ENCODE measurements at places on chromosomes 13 and 19. TPM values are rescaled to one million over a fixed set of nuclear protein-coding genes. Genes with fewer than 3 reads are reported as not detected.
A peak's percentile ranks its signal among the peaks of the same experiment; 100 is the strongest.

DNA sequence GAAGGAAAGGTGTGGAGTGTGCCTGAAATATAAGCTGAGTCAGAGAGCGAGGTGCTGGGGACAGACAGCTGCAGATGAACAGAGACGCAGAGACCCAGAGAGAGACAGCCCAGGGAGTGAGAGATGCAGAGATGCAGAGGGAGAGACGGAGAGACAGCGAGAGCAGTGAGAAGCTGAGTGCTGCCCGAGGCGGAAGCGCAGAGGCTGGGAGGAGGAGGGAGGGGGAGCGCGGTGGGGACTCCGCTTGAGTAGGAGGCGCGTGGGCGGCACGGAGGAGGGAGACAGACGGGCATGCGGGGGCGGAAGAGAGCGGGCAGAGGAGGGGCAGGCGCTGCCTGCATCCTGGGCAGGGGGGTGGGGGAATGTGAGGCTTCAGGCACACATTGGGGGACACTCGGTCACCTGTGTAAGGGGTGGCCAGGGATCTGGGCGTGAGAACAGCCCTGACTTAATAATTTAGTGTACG is 25.7 kb downstream of the SLC8A2 start:
- DNase-seq, result peak; percentile 61
- H3K4me3 ChIP-seq, result peak overlapping the region; percentile 44
- peaks cover 45% of the 10 kb centered on the region for H3K4me1 ChIP-seq
- no peaks in the 10 kb centered on the region for H3K36me3 ChIP-seq

GRCh38 chr19:28577233-28577632 is 635.7 kb downstream of the UQCRFS1 start:
- H3K27me3 ChIP-seq, result no peaks in the 10 kb centered on the region
- H3K27ac ChIP-seq, result no peak overlapping the region
- no peak for DNase-seq
- no peaks in the 10 kb centered on the region for H3K36me3 ChIP-seq

DNA sequence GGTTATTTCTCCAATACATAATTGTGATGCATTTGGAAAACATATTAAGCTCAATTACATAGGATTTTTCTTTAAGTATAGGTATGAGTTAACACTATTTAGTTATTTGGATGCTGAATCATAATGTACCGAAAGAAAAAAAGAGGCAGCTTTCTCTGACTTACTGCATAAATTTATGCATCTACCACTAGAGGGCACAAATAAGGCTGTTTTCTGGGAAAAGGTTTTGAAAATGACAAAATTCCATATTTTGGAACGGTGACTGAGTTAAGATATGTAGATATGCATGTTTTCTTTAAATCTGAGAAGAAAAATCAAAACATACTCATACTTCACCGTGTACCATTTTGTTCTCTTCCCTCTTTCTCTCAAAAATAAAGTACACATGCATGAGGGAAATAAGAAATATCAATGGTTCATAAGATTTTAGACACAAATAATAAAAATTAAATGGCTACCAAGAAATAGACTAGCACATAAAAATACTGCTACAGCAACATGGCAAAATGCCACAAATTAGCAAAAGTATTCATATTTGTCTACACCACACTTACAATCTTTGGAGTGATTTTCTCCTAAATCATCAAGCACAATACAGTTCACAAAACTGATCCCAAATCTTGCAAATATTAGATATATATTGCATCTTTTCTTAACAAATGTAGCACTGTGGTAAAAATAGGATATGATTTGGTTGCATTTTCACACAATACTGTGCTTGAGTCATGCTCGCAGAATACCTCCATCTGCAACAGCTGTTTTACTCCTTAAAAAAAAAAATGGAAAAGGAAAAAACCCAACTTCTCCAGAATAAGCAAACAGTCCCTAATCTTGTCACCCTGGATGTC is 260.0 kb downstream of the FGF14 start:
- H3K4me3 ChIP-seq, result no peak overlapping the region
- no peaks in the 10 kb centered on the region for H3K4me1 ChIP-seq
- no peaks in the 10 kb centered on the region for H3K36me3 ChIP-seq

ZNF285 gene
- 0.64 TPM for total RNA-seq

IRS2 gene
- total RNA-seq, result 2.1 TPM

Measured in CD8-positive, alpha-beta memory T cell (primary cell).